ENCODE measurements at places on chromosomes 4 and X.
A peak's percentile ranks its signal among the peaks of the same experiment; 100 is the strongest.

DNA sequence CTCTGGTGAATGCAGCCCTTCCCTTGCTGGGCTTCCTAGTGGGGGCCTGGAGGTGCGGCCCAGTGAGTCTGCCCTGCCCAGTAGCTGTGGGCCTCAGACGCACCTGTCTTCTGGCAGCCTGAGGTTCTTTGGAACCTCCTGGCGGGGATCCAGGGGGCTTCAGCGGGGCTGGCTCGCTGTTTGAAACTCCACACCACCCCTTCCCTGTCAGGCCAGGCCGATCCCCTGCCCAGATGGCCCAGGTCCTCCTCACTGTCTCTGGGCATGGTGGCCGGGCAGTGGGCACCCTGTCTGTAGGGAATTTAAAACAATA lies 10.7 kb upstream of the NKX1-1 start:
- no peak for DNase-seq

- peak; percentile 1 for DNase-seq
Measured at GRCh38 chr4:180665994-180666824, 1577.0 kb upstream of the TENM3 start.

DNA sequence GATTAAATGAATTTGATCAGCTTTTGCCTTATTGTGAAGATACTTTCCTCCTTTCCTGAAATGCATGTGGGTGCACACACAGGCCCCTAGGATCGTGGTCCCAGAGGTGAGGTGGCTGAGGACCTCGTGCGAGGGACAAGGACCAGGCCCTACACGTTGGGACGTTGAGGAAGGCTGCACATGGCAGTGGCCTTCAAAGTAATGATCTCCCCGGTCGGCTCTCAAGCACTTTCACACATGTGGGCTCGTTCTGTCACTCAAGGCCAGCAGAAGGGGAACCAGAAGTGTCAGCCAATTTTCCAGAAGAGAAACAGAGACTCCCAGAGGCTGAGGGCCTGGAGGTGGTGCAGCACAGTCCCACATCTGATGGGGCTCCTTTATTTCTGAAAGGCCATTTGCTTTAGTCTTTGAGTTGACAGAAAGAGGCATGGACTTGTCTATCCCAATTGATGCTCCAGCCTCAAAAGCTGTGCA lies 196.8 kb downstream of the AFAP1 start:
- DNase-seq = no peak

GRCh38 chr4:3672465-3672831 lies 93.7 kb upstream of the ADRA2C start:
- DNase-seq = no peak

DNA sequence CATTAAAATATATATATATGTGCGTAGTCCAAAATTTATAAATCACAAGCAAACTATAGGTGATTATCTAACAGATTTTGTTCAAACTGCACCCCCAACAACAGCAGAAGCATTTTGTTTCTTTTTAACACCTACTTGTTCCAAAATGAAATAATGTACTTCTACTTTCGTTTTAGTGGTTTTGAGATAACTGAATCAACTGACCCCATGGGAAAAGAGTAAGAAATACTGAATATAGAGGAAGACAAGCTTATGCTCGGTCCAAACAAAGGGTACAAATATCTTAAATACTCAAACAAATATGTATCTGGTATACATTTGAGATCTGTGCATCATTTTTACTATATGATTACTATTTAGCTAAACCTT lies 22.4 kb downstream of the MAP7D3 start:
- DNase-seq = no peak

GRCh38 chr4:154024097-154024694 lies 235.3 kb upstream of the SFRP2 start:
- peak; percentile 13 for DNase-seq

- DNase-seq = no peak
Measured at GRCh38 chr4:1087371-1087770, 26.0 kb downstream of the RNF212 start.

DNA sequence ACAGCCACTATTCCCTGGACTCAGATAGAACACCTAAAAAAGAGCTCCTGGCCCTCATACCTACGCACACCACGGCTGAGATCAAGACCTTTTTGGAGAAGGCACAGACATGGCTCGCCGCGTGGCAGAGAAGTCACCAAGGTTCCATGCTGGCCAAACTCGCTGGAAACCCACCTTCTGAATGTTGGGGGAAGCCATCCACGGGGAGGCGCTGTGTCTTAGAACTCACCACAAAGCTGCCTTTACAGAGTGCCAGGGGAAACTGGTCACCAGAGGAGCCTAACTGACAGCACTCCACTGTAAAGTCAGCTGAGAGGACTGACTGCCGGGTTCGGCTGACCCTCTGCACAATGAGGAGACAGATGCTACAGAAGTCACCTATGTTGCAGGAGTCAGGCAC lies 97.9 kb downstream of the NEUROG2 start:
- no peak for DNase-seq

DNA sequence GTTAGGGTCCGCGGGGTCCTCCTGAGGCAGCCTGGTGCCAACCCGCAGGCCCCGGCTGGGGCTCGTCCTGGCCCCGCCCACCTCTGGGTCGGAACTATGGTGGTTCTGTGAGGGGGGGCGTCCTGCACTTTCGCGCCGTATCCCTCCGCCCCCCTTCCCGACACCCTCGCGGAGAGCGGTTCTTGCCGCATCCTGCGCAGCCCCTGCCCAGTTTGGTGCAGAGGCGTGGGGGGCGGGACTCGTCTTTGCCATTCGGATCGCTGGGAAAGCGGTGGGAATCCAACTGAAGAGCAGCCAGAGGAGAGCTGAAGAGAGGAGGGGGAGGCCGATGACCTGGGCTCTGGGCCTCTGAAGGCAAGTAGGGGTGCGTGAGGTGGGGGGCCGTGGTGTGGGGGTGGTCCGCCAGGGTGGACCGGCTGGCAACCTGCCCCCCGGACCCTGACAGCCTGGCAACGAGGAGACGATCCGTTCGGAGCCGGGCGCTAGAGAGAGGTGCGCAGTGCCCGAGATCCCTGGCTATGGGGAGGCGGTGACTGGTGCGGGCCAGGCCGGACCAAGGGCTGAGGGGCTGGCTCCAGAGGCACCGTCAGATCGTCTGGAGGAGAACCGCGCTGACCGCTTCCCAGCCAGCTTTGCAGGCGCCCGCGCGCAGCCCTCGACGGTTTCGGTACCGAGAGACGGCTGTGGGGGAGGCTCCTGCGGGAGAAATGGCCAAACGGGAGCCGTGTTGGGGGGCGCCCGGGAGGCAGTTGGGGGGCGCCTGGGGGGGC lies at the start of gene GPRASP1:
TSS of gene GPRASP1 (plus strand) at position 242 of the 770 bp plus-strand sequence. CDS start 2,431 bp downstream, outside the sequence.
- peak; percentile 26 for DNase-seq

DNA sequence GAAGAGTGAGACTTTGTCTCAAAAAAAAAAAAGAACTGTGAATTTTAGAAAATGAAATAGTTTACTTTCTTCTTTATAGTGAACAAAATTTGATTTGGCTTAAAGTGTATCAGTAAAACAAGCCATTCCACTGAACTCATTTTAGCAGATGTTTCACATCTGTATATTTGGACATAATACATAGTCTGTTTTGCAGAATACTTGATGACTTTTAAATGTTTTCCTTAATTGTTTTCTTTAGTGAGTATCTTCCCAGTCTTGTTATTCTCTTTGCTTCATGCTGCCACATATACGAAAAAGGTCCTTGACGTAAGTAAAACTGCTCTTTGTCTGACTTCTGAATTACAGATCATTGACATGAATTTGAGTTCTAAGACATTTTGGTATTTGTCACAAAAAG lies 8.3 kb downstream of the TMEM33 start:
- no peak for DNase-seq

DNA sequence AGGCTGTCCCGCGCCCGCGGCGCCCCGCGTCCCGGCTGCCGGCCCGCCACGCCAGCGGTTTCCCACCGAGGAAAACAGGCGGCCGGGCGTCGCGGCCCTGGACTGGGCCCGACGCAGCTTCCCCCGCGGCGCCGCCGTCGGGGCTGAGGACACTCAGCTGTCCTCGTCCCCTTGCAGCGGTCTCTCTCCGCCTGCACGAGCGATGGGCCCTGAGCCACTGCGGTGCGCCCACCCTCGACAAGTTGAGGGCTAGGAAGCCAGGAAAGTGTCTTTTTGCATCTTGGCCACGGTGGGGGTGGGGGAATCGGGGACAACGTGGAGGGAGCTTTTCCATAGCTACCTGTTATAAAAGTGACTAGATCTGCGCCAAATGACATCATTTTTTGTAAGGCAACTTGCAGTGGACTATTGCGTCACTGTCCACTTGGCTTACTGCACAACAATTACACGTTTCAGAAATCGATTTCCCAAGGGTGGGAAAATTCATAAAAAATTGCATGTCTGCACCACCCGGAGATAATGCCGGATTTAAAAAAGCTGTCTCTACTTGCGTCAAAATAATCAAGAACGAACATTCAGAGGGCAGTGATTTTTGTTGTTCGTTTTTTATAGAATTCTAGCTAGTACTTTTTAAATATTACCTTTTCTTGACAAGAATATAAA lies 1.1 kb downstream of the KLHL15 start:
- DNase-seq = no peak

DNA sequence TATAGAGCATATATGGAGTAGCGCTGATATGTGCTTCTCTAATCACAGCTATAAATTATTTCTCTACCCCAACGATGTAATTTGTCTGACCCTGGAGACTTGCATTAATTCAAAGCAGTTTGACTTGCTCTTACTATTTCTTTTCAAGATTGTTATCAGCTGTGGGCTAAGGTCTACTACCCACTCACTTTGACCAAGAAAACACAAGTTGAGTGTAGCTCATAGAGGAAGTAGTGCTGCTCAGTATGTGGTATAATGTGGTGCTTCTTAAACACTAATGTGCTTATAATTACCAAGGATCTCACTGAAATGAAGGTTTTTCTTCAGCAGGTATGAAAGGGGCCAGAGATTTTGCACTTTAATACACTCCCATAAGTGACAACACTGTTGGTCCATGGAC lies 70.1 kb downstream of the INPP4B start:
- no peak for DNase-seq

GRCh38 chr4:69649207-69649606 lies 3.8 kb downstream of the UGT2A1 start:
- DNase-seq = no peak

DNA sequence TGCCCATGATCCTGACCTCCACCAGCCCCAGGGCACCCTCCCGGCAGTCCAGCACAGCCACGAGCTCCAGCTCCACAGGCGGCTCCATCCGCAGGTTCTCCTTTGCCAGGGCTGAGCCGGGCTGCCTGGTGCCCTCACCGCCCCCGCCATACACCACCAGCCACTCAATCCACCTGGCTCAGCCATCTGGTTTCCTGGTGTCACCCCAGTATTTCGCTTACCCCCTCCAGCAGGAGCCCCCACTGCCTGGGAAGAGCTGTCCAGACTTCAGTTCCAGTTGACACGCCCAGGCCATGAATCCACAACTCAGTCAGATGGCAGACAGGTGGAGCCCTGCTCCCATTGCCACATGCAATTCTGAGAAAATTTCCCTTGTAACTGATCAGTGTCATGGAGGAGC lies 3.9 kb downstream of the SHISA3 start:
- no peak for DNase-seq

DNA sequence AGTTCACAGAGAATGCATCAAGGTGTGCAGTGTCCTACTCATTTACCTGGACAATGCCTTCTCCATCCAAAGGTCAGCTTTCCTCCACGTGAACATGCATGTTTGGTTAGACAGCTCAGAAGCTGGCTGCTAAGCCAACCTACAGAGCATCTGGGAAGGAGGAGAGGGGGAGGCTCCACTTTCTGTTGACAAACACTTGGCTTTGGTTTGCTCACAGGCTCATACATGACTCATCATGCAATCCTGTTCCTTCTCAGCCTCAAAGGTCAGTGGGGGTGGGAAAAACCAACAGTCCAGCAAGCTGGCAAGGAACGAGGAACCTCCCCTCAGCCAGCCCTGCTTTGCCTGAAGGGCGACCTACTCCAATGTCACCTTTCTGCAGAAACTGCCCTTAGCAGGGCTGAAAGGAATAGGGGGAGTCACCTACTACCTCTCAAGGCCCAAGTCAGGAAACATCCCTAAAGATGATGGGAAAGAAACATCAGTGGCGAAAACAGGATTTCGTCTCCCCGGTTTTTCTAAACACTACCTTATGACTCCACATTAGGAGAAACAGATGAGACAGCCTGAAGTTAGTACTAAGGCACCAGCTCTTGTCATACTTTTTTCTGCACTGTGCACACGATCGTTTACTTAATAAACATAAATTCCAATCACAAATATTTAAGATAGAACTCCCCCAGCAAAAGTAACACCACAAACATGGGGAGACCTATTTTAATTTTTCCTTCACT lies 37.9 kb downstream of the RELL1 start:
- DNase-seq = no peak

DNA sequence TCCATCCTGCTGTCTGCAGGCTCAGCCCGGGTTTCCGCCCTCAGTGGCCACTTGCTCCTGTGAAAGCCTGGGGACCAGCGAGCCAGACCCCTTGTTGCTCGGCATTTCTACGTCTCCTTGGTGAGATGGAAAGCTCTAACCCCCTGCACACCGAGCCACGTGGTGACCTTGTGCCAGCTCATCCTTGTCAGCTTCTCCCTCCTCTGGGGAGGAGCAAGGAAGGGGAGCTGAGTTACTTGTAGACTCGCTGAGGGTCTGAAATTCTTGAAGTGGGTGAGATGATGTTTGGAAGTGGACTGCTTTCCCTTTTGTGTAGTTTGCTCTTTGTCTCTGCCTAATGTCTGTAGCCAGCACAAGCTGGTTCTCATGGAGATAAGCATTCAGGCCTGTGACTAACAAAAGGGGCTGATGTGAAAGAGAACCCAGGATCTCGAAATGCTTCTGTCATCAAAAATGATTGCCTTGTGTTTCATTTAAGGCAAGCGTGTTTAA lies 29.3 kb downstream of the RGS12 start:
- DNase-seq = no peak

DNA sequence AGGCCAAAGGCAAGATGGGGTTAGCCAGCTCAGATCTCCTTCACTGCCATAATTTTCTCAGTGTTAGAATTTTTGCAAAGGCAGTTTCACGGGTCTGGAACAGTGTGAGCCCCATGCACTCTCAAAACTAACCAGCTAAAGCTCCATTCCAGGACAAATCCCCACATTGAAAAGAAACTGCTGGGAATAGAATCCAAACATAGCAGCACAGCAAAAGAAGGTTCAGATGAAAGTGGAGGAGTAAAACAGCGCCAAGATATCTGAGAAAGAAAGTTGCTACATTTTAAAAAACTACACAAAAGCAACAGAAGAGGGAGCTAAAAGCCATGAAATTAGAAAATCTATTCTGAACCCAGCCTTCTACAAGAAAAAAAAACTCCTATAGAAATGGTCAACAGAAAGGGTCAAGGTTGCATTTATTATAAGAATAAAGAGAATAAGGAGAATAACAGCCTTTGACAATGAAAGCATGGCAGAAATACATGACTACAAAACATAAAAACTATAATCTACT lies 39.6 kb upstream of the SLC7A3 start:
- DNase-seq = no peak
